ENCODE measurements at places on chromosomes 7 and 10. TPM values are rescaled to one million over a fixed set of nuclear protein-coding genes. Genes with fewer than 3 reads are reported as not detected.

DNA sequence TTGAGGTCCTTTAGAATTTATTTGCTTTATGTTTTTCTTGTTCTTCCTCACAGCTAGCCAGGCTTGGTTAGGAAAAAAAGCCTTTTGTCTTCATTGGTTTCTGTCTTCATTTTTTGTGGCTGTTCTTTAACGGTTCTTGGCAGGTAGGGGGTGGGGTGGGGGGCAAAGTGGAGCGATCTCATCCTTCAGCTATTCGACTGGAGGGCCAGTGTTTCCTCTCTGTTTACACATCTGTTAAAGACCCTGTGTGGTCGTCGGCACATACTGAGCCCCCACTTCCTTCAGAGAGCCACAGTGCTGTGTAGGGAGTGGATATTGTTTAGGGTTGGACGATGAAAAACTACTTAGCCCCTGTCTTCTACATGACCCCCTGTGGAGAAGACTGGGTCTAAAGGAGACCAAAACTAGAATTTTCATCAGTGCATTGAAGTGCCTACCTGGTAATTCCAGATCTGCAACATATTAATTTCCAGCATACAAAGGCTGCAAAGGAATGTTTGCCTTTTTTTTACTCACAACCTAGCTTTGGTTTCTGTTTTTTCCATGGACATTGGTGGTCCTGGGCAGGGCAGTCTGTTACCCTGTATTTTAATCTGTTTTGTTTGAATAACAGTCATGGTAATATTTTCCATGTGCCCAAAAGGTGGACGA is 29.0 kb downstream of the PRPF18 start:
- no peak for DNase-seq

- no peak for DNase-seq
These were observed 79.2 kb downstream of the C7orf25 start for GRCh38 chr7:42832667-42833066.

DNA sequence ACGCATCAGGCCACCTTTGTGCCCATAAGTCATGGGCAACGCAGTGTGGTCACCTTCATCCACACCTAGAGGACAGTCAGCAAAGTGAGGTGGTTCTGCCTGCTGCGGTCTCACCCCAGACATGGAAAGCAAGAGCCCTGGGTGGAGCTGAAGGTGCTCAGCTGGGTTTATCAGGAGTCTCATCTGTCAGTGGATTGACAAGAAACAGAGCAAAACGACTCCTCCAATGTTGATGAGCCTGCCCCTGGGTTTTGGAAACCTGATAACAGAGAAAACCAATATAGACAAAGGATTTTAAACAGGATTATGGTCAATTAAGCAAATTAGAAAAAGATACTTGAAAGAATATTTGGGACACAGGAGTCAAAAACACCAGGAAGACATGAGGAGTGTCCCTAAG is 229.3 kb upstream of the PRSS58 start:
- DNase-seq: no peak

- no peak for DNase-seq
These were observed 70.8 kb downstream of the LRRC17 start for GRCh38 chr7:102983602-102984001.

GRCh38 chr7:35691827-35692307 is 3.1 kb downstream of the HERPUD2 start:
- DNase-seq: no peak

DNA sequence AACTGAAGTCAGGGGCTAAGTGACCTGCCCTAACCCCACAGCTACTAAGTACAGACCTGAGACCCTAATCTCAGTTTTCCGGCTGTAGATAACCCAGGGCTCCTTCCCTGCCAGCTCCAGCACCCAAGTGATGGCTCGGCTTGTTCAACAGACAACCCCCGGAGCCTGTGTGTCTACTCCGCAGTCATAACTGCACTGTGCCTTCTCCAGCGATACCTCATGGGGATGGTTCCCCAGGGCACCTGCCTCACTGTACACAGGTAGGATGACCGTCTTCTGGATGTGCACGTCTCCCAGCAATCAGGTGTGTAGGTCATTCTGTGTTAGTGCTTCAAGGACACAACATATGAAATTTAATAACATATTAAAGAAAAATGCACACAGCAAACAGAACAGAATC is 37.1 kb downstream of the CPXM2 start:
- no peak for DNase-seq

GRCh38 chr10:17176091-17176490 is 25.4 kb downstream of the TRDMT1 start:
- DNase-seq: no peak

DNA sequence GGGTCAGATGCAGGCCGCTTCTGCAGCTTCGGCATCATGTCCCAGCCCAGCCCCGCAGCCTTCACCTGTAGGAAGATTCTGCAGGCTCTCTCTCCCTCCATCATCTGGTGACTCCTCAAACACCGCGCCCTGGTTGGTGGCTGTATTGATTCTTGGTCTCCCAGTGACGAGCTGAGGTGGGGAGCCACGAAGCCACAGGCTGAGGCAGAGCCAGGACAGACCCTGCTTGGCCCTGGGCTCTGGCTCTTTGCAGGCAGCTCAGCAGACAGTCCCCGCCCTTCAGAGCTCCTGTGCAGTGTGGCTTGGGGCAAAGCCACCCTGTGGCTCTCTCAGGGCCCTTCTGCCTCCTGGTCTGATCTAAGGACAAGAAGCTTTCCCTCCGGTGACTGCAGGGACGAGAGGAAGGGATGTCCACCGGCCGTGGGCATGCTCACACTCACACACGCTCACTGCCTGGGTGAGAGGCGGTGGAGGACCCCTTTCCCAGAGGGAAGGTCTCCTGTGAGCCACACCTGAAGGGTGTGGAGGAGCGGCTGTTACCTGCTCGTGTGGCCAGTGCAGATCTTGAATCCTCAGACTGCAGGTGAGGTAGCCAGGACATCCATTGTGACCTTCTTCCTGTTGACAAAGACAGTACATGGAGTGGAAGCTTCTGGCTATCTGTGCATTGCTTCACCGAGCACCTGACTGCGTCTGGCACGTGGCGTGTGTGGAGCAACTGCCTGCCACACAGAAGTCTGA is 79.6 kb downstream of the INPP5A start:
- no peak for DNase-seq

GRCh38 chr10:15053061-15053460 is 9.3 kb downstream of the OLAH start:
- no peak for DNase-seq

- DNase-seq: peak; percentile 24
These were observed 47.6 kb downstream of the POT1 start for GRCh38 chr7:124881981-124882380.

DNA sequence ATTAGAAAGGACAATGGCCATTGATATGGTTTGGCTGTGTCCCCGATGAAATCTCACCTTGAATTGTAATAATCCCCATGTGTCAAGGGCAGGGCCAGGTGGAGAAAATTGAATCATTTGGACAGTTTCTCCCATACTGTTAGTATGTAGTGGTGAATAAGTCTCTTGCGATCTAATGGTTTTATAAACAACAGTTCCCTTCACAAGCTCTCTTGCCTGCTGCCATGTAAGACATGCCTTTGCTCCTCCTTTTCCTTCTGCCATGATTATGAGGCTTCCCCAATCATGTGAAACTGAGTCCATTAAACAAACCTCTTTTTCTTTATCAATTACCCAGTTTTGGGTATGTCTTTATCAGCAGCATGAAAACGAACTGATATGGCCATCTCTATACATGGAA is 302.7 kb downstream of the SFMBT2 start:
- no peak for DNase-seq

DNA sequence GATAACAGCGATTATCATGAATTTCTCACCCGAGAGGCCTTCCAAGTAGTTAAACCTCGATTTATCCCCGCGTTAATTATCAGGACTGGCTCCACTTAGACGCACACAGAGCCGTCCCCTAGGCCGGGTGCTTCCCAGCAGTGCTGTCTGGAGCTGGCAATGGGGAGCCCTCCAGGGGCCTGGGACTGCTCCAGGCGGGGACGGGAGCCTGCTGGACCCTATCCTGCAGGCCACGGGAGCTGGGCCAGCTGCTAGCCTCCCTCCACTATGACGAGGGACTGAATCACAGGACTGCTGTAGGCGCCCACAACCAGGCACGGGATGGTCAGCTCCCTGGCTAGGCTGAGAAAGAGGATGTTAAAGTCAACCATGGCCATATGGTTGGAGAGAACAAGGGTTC is 229.1 kb downstream of the ELFN1 start:
- DNase-seq: peak; percentile 70

- no peak for DNase-seq
These were observed at the start of gene CNNM1 for GRCh38 chr10:99329304-99329553. TSS of gene CNNM1 (plus strand) at chr10:99329356. CDS start at chr10:99329388, 32 bp downstream.

GRCh38 chr7:2546776-2547586 is 8.3 kb downstream of the BRAT1 start:
- no peak for DNase-seq

DNA sequence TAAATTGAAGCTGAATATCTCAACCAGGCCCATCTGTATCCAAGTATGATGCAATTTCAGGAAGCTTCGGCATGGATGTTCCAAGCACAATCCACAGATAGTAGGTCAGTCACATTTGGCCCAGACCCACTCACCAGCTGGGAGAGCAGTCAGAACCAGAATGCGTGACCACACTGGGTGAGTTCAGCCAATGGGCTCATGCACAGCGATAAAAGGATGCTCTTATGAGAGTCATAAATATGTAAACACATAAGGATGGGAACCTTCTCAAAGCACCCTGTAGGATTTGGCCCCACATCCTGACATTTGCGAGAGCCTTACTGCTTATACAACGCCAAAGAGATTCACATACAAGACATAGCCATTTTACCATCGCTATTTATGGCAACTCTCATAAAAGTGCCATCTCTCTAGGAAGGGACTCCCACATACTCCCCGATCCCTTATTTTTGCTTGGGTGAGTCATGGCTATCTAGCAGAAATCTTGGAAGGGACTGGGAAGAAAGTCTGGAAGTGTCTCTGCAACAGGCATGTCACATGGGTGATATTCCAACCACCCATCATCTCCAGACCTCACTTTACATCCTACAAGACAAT is 3.0 kb downstream of the AFAP1L2 start:
- peak; percentile 88 for DNase-seq

GRCh38 chr7:106071999-106072714 is 40.0 kb downstream of the SYPL1 start:
- peak; percentile 49 for DNase-seq

DNA sequence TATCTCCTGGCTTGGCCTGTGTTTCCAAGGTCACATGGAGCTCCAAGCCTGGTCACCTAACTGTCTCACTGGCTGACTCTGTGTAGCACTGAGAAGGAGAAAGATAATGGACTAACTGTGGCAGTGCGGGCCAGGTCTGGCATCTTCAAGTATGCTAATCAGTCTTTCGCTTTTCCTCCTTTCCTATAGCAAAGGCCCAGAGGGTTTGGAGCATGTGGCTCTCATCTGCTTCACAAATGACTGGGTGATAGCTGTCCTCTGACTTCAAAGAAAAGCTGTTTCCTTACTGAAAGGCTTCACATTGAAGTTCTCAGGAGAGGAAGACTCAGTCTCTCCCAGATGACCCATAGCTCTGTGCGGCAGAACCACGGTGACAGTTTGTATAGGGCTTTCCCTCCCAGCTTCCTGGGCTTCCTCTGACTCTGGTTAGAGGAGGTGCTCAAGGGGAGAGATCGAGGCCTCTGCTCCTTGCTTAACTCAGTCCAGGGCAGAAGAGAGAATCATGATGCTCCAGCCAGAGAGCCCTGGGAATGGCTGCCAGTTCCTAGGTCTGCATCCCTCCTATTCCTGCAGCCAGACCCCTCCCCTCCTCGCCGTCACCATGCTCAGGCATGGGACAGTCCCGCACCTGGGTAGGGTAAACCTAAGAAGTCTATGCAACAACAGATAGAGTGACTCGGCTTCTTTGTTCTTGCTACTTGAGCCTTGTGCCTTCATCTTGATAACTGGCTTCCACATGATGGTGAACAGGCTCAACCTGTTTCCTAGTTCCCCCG is 72.3 kb downstream of the CCDC71L start:
- DNase-seq: no peak

DNA sequence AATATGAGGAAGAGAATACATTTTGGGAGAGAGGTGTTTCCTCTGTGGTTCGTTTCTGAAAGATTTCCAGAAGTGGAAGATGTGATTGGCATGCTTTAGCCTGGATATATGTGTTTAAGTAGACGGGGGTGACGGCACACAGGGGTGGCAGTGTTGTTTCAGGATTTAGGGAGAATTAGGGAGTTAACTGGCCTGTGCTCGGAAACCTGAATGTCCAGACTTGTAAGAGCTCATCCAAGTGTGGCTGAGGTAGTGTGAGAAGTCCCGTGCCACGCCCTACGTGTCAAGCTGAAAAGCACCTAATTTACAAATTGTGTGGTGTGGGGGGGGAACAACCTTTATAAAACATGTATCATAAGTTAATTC is 1.1 kb downstream of the RALA start:
- no peak for DNase-seq

GRCh38 chr10:44689368-44689767 is 221.8 kb upstream of the TMEM72 start:
- no peak for DNase-seq

Gene TEX36
- polyA plus RNA-seq: not detected

Gene IRF5
- polyA plus RNA-seq: 1.7 TPM

Gene FMC1
- 12.4 TPM for polyA plus RNA-seq

Gene TFEC
- 1.7 TPM for polyA plus RNA-seq

Gene VGF
- 0.54 TPM for polyA plus RNA-seq

Gene ZC3HAV1L
- 19.1 TPM for polyA plus RNA-seq

Gene SLC16A12
- polyA plus RNA-seq: 1.5 TPM

Gene MYO3A
- polyA plus RNA-seq: 4.3 TPM

Gene LIPJ
- 0.09 TPM for polyA plus RNA-seq

Gene PPP1R3C
- 201 TPM for polyA plus RNA-seq

Gene SLC18A3
- polyA plus RNA-seq: not detected

Gene ADRB1
- 3.2 TPM for polyA plus RNA-seq

Gene CHN2
- 3.2 TPM for polyA plus RNA-seq

Gene LRRTM3
- 4.9 TPM for polyA plus RNA-seq

Measured in right lung (tissue), 10 donors.